SK-N-SH treated with all-trans-retinoic acid at 6 μM for 48 hours (cell line): ENCODE measurements at places on chromosomes 16 and 17.
A peak's percentile ranks its signal among the peaks of the same experiment; 100 is the strongest.

DNA sequence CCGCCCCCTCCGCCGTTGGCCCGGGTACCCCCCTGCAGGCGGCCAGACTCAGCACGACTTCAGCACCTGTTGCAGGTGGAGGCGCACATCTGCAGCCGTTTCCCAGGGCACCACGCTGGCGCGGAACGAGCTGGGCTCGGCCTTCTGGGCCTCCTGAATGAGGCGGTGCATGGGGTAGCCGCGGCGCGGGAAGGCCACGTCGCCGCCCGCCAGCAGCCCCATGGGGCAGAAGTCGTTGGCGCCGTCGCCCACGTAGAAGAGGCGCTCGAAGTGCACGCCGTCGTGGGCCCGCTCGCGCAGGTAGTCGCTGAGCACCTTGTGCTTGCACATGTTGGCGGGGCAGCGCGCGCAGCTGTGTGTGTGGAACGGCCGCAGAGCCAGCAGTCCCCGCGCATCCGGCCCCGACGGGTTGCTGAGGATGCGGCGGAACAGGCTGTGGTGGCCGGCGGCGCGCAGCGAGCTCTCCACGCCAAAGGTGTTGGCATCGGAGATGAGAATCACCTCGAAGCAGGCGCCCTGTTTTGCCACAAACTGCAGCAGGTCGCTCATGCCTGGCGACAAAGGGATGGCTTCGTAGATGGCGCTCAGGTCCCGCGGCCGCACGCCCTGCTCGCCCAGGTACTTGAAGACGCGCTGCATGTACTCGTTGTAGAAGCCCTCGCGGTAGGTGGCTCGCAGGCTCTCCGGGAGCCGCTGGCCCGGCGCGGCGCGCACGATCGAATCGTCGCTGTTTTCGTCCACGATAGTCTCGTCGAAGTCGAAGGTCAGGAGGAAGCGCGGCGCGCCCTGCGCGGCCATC lies 6.2 kb downstream of the PHOSPHO1 start:
- ATAC-seq = peak; percentile 19

DNA sequence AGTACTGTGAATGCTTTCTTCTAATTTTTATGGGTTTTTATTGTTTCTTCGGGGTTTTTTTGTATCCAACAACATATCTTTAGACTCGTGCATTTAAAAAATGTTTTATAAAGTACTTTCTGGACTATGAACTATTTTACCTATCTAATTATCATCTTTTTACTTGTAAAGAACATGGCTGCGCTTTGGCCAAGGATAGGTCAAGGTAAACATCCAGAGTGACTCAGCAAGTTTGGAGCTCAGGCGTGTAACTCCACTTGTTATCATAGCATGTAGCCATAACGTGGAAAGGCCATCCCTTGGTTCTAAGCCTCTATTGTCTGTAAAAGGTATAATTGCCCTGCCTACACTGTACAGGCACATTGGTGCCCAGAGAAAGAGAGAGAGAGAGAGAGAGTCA lies 818.0 kb upstream of the GOT2 start:
- no peak for ATAC-seq

DNA sequence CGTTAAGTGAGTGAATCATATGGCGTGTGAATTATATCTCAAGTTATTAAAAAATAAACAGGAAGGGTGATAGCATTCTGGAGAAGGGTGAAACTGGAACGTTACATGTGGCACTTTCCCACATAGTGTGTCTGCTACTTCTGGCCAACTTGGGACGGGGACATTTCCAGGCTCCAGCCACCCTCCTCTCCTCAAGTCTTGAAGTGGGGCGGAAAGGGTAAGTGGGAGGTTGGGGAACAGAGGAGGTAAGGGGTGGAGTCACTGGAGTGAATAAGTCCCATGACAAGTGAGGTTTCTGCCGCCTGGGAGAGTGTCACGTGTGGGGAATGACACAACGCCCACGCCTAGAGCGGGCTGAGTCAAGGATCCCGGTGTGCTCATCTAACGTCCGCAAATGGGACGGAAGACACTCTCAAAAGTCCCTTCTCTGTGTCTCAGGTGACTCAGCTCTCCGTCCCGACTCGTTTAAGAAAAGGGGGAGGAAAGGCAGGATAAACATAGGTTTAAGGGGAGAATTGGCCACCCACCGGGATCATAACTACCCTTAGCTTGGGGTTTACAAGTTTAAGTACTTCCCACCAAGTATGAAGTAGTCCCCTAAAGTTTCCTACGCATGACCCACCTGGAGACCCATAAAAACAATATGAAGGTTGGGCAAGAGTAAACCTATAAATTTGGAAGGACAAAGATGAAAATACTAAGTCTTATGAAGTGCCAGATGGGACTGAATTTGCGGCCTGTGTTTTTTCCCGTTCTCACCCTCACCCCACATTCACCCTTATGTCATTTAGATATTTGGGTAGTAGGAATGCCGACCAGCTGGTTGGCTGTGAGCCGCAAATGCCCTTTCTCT lies 1.2 kb upstream of the SPAG9 start:
- ATAC-seq = peak; percentile 50

- ATAC-seq = no peak
Measured at GRCh38 chr16:30523768-30524574, 2.4 kb downstream of the ZNF768 start.

- ATAC-seq = peak; percentile 36
Measured at GRCh38 chr17:57986841-57987580, 1.0 kb downstream of the VEZF1 start.

DNA sequence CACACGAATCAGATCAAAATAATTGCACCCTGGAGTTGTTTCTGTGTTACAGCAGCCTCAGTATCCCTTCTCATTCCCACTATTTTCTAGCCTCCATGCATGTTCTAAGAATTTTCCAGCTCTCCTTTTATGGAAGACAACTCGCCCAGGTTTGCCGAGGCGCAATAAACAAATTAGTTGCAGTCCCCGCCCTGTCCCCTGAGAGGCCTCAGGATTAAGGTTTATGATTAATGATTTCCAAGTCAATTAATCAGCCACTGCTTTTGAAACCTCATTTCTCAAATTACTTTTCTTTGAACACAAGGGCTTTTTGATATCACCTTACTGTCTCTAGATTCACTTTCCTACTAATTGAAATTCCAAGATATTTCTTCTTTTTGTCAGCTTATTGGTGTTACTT lies 138.3 kb upstream of the HSBP1 start:
- no peak for ATAC-seq

DNA sequence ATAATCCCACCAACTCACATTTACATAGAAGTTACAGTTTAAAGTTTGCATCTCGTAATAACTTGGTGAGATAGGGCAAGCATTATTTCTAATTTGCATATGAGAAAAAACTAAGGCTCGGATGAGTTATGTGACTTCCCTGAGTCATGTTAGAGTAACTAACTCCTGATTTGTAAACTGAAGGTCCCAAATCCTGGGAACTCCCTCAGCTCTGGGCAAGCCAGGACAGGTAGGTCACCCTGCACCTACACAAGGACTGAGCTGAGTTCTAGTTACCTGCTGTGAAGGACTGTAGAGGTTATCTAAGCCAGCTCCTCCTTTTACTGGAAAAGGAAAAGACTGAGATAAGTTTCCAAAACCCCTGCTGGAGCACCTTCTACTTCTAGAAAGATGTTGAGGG lies 92.1 kb upstream of the HLF start:
- no peak for ATAC-seq

DNA sequence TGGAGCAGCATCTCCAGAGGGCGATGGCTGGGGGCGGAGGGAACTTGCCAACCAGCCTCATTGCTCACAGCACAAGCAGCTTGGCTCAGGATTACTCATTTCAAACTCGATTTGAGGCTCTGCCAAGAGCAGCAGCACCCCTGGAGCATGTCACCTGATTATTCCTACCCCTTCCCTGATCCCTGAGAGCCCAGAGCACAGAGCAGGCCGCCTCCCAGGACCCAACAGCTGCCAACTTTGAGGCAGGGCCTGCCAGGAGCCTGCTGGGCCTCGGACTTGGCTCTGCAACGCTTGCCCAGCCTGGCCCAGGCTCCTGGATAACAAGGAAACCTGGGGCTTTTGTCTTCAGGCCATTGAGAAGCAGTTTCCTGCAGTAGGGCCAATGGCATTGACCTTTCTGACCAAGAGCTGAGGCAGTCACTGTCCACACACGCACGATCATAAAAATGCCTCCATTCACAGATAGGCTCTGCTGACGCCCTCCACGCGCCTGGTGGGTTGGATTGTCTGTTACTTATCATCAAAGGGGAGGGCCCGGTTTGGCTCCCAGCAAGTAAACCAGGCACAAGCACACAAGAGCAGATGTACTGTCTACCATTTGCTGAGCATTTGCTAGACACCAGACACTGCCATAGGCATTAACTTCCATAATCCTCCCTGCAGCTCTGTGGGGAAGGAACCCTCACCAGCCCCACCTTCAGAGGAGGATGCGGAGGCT lies 406.6 kb upstream of the EEF2KMT start:
- ATAC-seq = peak; percentile 53; the same call in 1 of the 3 replicates

- ATAC-seq = no peak
Measured at GRCh38 chr16:31327646-31328225, 27.2 kb upstream of the ITGAX start.

GRCh38 chr17:43840814-43841213 lies 6.2 kb upstream of the CD300LG start:
- ATAC-seq = peak; percentile 69

- peak; percentile 86 for ATAC-seq
Measured at GRCh38 chr16:55842369-55843104, 9.6 kb upstream of the CES1 start.

- no peak for ATAC-seq
Measured at GRCh38 chr16:75679366-75679765, 2.6 kb upstream of the CPHXL2 start.

DNA sequence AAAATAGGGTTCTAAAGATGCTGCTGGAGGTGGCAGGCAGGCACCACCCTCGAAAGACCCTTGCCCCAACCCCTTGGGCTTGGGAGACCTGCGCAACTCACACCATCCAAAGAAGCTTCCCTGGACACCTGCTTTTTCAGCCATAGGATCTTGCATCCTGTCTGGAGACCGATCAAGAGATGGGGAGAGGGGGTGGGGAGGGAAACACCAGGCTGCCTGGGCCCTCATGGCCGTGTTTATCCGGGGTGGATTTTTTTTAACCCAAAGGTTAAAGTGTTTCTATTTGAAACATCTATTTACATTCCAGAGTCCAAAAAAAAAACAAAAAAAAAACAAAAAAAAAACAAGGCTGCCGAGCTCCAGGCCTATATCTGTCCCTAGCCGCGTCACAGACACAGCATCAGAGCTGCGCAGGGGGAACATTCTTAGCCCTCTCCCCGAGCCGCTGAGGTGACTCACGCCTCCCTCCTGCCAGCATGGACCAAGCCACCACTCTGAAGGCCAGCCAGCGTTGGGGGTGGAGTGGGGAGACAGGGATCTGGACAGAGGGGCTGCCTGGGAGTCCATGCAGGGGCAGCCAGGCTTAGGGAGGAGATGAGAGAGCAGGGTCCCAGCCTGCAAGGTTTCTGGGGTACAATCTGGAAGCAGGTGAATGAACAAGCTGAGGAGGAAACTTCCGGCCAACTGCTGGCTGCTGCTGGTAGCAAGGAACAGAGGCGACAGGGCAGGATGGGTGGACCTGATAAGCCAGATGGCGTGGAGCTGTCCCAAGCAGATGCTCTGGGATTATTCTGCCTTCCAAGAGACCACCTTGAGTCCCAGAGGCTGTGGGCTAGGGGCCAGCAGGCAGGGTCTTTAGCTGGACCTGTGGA lies 14.8 kb downstream of the HDAC5 start:
- ATAC-seq = peak; percentile 85

DNA sequence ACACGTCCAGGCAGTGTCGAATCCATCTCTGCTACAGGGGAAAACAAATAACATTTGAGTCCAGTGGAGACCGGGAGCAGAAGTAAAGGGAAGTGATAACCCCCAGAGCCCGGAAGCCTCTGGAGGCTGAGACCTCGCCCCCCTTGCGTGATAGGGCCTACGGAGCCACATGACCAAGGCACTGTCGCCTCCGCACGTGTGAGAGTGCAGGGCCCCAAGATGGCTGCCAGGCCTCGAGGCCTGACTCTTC lies 7.2 kb upstream of the CD68 start:
- ATAC-seq = no peak; the same call in 2 of the 3 replicates

DNA sequence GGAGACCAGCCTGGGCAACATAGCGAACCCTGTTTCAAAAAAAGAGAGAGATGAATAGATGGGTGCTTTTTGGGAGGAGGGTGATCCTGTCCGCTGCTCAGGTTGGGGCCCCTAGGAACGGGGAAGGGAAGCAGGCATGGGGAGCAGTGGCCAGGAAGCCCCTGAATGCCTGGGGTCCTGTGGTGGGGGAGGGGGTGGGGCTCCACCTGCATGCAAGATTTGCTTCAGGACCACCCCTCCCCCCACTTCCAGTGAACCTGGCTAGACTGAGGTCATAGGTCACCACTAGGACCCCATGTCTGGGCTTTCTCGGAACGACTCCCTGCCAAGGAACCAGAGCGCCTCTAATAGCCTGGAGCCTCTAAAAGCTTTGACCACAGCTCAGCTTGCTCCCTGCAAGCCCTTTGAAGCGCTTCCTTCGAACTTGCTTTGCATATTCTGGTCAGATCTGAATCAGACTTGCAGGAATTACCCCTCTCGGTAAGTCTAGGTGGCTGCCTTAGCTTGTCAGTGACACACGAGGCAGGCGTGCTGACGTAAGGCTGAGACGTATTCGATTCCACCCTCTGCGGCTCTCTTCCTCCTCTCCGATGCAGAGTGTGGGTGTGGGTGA lies 3.7 kb downstream of the SOCS3 start:
- ATAC-seq = peak; percentile 7

DNA sequence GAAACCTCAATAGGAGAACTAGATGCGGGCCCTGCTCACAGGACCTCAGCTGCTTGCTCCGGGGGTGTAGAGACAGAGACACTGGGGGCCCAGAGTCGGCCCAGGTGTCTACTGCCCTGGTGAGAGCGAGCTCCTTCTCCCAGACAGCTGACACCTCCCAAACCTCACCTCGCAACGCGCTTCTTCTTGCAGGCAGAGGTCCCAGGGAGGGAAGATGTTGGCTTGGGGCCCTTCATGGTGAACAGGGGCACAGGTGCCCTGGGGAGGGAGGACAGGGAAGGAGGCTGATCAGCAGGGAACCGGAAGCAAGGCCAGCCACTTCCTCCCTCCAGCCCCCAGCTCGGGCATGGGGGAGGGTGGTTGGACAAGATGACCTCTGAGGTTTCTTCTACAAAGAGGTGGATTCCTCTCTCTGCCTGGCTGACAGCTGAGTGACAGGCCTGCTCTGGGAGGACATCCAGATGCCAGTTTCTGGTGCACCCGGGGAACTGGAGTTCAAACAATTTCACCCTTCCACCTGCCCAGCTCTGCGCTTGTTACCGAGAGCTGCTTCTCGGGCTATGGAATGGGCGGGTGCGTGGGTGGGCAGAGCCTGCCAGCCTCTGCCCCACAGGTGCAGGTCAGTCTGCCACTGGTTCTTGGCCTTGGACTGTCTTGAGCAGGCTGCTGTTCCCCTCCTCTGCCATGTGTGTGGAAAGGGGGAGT lies 11.7 kb upstream of the GFAP start:
- ATAC-seq = no peak

GRCh38 chr16:19672378-19672777 lies 45.6 kb downstream of the KNOP1 start:
- no peak for ATAC-seq
